Gastroesophageal sphincter (tissue), 4 donors: ENCODE measurements at places on chromosomes 6 and 20. TPM values are rescaled to one million over a fixed set of nuclear protein-coding genes. Genes with fewer than 3 reads are reported as not detected.

DNA sequence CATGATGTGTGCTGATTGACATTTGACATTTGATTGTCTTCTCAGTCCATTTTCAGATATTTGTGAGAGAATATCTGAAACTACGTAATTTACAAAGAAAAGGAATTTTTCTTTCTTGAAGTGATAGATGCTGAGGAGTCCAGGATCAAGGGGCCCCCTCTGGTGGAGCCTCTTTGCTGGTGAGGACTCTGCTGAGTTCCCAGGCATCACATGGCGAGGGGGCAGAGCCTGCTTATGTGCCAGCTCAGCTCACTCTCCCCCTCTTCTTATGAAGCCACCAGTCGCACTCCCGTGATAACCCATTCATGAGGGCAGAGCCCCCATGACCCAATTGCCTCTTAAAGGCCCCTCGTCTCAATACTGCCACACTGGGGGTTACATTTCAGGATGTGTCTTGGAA, 91.3 kb downstream of the RPP40 start:
- ATAC-seq: no peak

- no peak for ATAC-seq
Observed at GRCh38 chr6:83781506-83781905, 71.7 kb upstream of the RIPPLY2 start.

DNA sequence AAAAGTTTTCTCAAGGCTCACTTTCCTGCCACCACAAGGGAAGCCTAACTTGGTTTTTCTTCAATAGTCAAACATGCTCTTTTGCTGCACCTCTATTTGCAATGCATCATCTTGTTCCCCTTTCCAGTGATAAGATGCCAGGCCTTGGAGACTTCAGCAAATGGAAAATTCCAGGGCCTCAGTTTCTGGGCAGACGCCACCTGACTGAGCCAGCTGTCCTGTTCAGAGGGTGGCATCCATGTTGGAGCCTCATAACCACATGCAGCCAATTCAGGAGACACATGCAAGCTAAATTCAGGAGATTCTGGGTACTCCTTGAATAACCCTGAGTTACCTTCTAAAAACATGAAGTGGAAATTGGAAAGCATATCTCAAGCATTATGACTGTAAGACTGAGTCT, 285.6 kb upstream of the RNF24 start:
- no peak for ATAC-seq

GRCh38 chr6:41823178-41823577, 35.7 kb downstream of the TOMM6 start:
- no peak for ATAC-seq

DNA sequence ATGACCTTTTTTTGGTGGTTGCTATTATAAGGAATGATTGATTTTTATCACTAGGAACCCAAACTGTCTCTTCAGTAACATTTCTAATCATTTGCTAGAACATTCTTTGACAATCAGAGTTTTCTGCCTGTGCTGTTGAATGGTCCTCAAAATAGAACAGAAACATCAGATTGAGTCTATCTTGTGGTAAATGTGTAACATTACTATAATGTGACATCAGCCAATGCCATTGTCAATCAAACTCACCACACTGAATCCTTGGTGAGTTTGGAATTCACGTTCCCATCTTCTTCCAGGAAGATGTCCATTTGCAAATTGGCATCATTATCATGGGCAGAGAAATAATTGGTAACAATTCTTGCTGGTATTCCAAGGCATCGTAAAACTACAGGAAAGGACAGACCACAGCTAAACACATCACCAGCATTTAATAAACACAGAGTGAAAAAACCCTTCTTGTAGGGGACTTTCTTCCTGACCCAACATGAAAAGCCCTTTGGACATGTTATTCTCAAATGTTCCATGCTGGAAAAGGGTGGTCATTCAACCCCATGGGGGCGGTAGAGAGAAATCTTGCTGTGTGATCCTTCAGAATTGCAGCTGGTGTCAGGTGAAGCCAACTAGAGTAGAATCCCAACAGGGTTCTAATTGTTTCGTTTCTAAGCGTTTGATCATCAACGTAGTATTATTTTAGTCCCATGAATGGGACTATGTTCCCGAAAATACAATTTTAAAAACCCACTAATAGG, 98.5 kb downstream of the F13A1 start:
- ATAC-seq: no peak

DNA sequence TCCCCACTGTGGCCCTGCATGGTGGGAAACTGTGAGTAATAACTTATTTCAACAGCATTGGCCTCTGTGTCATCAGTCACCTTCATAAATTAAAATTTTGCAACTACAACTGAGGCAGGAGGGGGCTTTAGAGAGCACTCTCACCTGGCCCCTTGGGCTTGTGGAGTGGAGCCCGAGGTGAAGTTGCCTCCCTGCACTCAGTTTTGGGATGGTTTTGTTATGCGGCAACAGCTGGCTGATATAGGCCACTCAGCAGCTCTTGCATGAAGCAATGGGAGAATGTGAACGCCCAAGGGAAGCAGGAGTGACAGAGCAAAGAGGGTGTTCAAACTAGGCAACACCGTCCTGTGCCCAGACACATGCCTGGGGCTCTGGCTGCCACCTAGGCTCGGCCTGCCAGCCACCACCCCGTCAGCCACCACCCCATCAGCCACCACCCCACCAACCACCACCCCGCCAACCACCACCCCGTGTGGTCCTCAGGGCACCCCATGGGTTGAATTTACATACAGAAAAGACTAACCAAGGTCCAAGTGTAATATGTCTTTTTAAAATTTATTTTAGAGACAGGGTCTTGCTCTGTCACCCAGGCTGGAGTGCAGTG, 4.3 kb upstream of the GFRA4 start:
- ATAC-seq: no peak

- no peak for ATAC-seq
Observed at GRCh38 chr6:90545448-90545847, 41.4 kb downstream of the MAP3K7 start.

- ATAC-seq: peak; percentile 61
Observed at GRCh38 chr20:36808317-36809257, 35.0 kb upstream of the DSN1 start.

GRCh38 chr6:139364302-139364981, 10.0 kb downstream of the CITED2 start:
- ATAC-seq: peak; percentile 26

GRCh38 chr20:38108986-38109541, 56.0 kb downstream of the TGM2 start:
- peak; percentile 67 for ATAC-seq

DNA sequence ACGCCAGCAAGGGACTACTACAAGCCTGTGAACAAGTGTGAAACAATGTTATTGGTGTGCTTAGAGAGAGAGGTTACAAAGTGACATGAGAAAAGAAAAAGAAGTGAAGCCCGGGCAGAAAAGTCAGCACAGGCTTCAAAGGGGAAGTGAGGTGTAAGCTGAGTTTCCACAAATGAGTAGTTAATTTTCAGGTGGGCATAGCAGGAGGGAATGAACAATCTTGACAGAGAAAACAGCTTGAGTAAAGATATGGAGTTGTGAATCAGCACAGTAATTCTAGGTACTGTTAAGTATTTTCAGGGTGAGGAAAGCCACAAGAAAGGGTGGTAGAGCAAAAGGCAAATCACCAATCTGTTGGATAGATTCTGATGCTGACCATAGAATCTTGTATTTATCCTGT, 4.3 kb downstream of the KCNQ5 start:
- no peak for ATAC-seq

GRCh38 chr6:2684103-2684749, 66.5 kb downstream of the MYLK4 start:
- no peak for ATAC-seq

DNA sequence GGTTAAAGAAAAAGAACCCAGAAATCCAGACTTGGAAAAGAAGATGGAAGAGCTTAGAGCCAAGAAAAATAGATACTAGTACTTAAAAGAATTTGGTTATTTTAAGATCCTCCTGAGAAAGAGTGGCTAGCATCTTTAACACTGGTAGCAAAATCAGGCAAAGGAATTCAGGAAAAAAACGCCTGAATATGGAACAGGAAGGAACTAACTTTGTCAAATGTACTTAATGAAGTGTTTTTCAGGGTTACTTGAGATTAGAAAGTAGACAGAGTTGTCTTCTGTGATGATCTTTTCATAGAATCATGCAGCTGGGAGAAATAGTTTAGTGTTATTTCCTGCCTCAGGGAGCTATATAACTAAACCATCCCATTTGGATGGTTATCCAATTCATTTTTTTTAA, 50.8 kb upstream of the SASH1 start:
- ATAC-seq: no peak

DNA sequence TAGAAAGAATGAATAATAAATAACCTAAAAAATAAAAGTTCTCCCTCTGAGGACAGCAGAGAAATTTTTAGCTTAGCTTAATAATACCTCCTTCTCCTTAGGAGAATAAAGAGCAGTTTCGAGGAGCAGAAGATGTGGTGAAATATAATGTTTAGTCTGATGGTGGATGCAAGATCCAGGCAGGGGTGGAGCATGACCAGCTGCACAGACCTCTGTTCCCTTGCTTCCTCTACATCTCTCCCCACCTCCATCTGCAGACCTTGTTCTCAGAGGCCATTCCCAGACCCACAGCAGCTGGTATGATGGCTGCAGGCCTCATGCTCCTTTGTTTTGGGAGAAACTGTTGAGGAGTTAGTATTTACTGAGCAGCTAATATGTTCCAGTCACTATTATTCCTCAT, 1.5 kb downstream of the BTN3A2 start:
- no peak for ATAC-seq

GRCh38 chr6:26086211-26086610, 1.0 kb upstream of the HFE start:
- ATAC-seq: no peak

- ATAC-seq: peak; percentile 58
Observed at GRCh38 chr20:25247000-25247517, 826 bp upstream of the PYGB start.

DNA sequence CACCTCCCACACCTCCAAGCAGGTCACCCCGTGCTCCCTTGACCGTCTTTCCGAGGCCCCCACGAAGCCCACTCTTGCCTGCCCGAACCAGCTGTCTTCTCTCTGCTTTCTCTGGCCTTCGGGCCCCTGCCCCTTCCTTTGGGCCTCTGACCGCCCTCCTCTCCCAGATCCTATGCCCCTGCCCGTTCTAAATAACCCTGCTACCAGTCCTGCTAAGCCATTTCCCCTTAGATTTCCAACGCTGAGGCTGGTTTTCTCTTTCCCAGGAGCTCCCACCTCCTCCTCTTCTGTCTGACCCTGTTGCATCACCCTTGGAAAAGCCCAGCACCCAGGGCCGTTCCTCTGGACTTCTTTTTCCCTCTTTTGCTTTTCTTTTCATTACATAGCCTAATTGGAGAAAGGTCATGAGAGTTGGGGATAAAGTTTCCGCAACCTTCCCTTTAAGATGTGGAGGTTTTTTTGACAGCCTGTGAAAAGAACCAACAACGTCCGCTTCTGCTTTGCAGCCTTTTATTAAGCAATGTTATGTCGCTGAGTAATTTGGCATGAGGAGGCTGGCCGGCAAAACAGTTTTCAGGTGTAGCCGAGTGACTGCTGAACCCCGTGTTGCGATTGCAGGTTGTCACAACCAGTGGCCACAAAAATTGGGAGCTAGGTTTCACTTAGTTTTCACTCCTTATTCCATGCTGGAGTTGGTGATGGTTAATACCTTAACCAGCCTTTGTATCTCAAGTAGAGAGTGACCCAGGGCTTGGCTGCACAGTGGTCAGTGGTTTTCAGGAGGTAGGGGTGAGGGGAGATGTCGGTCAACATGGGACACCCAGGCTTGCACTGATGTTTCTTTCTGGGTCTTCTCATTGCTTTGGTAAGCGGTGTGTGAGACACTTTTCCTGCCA, 970 bp downstream of the BLTP3A start:
- peak; percentile 56 for ATAC-seq

- no peak for ATAC-seq
Observed at GRCh38 chr6:134911547-134911946, 38.4 kb downstream of the ALDH8A1 start.

GRCh38 chr20:57473246-57474048, 51.5 kb downstream of the CTCFL start:
- peak; percentile 56 for ATAC-seq

DNA sequence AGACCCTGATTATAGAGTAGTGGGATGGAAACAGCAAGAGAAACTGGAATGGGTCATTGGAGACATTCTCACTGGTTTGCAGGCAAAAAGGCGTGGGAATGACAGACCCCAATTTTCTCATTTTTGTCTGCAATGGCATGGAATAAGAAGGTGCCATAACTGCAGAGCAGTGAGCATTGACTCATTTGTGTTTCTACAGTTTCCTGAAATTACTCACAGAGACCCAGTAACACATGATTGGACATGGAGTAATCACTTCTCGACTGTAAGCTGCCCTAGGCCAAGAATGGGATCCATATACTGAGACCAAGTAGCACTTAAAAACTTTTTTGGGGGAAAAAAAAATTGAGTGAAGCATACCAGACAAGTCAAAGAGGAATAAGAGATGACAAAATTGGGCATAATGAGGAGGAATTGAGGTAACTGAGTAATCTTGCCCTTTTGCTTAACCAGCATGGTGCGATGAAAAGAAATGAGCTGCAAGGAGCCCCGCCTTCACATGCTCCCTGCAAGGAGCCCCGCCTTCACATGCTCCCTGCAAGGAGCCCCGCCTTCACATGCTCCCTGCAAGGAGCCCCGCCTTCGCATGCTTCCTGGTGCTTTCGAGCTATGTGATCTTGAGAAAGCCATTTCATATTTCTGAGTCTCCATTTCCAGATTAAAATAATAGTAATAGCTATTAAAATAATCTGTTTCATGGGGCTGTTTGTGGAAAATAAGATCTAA, 44.1 kb downstream of the NHSL1 start:
- ATAC-seq: no peak

The EEF1A2 gene
- total RNA-seq: 3.2 TPM

The QKI gene
- 226 TPM for total RNA-seq

The TMEM181 gene
- 30.2 TPM for total RNA-seq

The GJA10 gene
- not detected for total RNA-seq

The ETV7 gene
- not detected for total RNA-seq

The ARFGEF3 gene
- 2.4 TPM for total RNA-seq

The MATN4 gene
- total RNA-seq: not detected

The PTK6 gene
- 0.42 TPM for total RNA-seq

The SYCP2L gene
- 5.7 TPM for total RNA-seq
